ENCODE measurements at places on chromosomes 2 and 18. TPM values are rescaled to one million over a fixed set of nuclear protein-coding genes. Genes with fewer than 3 reads are reported as not detected.

DNA sequence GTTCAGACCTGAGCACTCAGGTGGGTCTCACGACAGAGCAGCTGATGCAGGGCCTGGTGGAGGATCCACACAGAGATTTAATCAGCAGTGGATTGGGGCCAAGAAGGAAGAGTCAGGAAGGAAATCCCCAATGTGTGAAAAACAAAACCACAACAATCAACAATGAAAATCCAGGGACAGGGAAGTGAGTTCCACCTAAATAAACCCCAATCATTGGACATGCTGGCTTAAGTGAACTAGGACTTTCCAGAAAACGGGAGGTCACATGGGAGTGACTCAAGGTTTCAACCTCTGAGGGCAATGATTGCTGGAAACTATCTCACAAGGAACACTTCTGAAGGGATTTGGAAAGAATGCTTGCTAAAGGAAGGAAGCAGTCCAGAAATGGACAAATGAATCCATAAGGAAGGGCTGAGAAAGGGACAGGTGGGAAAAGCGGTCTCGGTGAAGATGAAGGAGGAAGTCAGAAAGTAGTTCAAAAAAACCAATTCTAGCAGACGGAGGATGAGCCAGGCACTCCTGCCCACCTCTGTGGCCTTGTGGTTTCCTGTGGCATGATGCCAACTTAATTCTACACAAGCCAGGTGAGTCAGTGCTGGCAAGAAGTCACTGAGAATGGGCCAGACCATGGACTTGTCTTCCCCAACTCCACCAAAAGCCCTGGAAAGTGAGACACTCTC is 15.4 kb upstream of the XDH start:
- DNase-seq, result no peak

GRCh38 chr18:46080156-46080555 is 8.1 kb upstream of the PSTPIP2 start:
- no peak for DNase-seq

GRCh38 chr18:44869533-44869932 is 188.8 kb downstream of the SETBP1 start:
- no peak for DNase-seq

- no peak for DNase-seq
Measured at GRCh38 chr2:180707884-180708205, 272.6 kb upstream of the UBE2E3 start.

- no peak for DNase-seq
Measured at GRCh38 chr2:163312713-163313112, 423.1 kb downstream of the FIGN start.

ELOA2 gene
- total RNA-seq, result not detected

TTN gene
- total RNA-seq, result 1.7 TPM

- no peak for DNase-seq
Measured at GRCh38 chr2:86791573-86791972, 860 bp upstream of the CD8A start.

GRCh38 chr2:171629113-171629512 is 58.2 kb upstream of the DYNC1I2 start:
- DNase-seq, result no peak

GRCh38 chr18:49628119-49628518 is 66.3 kb downstream of the LIPG start:
- DNase-seq, result no peak

PLCD4 gene
- 3.8 TPM for total RNA-seq

- no peak for DNase-seq
Measured at GRCh38 chr18:45231617-45232016, 383.7 kb upstream of the SLC14A2 start.

DNA sequence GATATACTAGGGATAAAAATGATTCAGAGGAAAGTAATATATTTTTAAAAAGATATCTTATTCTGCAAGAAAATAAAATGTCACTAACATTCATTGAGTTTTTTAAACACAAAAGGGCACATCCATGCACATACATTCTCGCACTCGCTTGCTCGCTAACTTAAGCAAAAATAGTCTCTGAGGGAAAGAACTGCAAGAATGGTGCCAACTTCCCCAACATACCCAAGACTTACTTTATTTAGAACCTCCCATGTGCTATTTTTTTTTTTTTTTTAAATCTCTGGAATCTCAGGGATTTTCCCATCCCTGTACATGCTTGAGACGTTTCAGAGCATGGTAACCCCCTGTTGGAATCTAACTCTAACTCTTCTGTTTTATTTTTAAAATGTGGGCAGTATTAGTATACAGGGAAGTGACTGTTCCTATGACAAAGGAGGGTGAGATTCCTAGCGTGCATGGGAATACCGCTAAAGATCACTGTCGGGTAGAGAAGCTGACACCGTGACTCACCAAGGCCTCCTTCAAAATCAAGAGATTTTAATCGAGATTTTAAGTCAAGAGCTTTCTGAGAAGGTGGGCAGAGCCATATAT is 187.9 kb upstream of the ZEB2 start:
- no peak for DNase-seq

Measured in left colon (tissue), 2 donors.